ENCODE measurements at places on chromosomes 5 and 9. TPM values are rescaled to one million over a fixed set of nuclear protein-coding genes. Genes with fewer than 3 reads are reported as not detected.

DNA sequence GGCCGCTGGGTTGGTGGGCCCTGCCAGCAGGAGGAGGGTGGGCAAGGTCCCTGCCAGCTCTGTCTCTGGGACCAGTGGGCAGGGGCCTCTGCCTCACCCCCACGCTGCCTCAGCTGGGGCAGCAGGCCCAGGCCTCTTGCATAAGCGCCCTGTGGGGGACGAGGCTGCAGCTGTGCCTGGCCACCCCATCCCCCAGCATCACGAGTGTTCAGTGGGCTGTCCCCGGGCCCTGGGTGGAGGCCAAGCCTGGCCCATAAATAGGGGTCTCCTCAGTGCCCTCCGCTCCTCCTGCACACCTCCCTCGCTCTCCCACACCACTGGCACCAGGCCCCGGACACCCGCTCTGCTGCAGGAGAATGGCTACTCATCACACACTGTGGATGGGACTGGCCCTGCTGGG, at the start of gene PTGDS:
TSS of gene PTGDS (plus strand) at position 282 of the 400 bp plus-strand sequence. CDS start at position 357, 75 bp downstream.
- H3K36me3 ChIP-seq, result no peaks in the 10 kb centered on the region
- peak within 1 kb of the TSS; percentile 59 for H3K4me3 ChIP-seq
- DNase-seq, result peak; percentile 82
- no peaks in the 10 kb centered on the region for H3K27me3 ChIP-seq

DNA sequence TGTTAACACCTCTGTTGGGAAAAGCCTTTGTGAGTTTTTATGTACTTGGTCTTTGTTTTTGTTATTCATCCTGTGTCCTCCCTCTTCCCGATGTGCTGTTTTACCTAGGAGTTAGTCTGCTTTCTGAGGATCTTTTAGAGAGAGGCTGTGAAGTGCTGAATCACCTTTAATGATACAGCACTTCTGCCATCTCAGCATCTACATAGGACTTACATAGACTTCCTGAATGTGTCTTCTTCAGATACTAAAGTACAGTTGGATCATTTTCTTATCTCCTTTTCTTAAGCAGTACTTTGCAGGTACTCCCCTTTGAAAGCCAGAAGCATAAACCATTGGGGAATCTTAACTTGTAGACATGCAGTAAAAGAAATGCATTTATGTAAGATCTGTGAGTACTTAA, 31.5 kb downstream of the OTULIN start:
- no peaks in the 10 kb centered on the region for H3K27me3 ChIP-seq
- H3K27ac ChIP-seq, result no peak overlapping the region
- H3K4me1 ChIP-seq, result peaks cover 32% of the 10 kb centered on the region
- H3K4me3 ChIP-seq, result no peak overlapping the region

DNA sequence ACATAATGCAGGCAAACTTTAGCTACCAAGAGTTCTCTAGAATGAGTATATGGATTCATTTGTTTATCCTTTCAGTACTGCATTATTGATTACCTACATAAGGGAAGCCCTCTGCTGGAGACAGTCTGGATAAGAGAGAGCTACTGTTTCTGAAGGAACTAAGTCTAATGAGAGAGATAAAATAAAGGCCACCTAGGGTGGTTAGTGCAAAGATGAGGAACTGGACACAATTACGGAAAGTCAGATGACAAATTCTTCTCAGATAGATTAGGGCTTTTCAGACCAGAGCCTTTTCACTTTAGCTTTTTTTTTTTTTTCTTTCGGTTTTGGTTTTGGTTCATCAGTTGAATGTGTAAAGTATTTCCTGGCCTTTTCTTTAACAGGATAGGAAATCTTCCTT, 31.3 kb downstream of the ISOC1 start:
- no peak for DNase-seq
- H3K27me3 ChIP-seq, result no peaks in the 10 kb centered on the region
- H3K4me3 ChIP-seq, result no peak overlapping the region
- H3K36me3 ChIP-seq, result no peaks in the 10 kb centered on the region
- H3K27ac ChIP-seq, result peak overlapping the region; percentile 5

- no peaks in the 10 kb centered on the region for H3K4me1 ChIP-seq
- H3K27me3 ChIP-seq, result no peaks in the 10 kb centered on the region
- no peaks in the 10 kb centered on the region for H3K36me3 ChIP-seq
- no peak overlapping the region for H3K4me3 ChIP-seq
Observed at GRCh38 chr5:164799391-164799790, 1294.0 kb downstream of the MAT2B start.

DNA sequence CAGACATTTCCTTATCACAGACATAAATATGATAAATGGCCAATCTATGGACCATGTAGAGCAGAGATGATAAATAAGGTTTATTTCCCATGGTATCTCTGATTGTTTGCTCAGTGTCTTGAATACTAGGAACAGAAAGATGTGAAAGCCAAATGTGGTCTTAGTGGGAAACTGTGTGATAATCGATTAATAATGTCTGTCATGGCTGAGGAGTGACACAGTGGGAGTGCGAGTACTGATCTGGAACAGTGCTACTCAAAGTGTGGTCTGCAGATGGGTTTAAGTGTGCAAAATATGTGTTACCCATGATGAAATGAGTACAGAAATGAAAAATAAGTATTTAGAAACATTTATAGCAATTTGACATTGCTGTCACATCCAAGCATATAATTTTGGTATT, 92.5 kb downstream of the PTTG1 start:
- peaks cover 32% of the 10 kb centered on the region for H3K27me3 ChIP-seq
- H3K27ac ChIP-seq, result no peak overlapping the region
- H3K36me3 ChIP-seq, result no peaks in the 10 kb centered on the region
- no peak overlapping the region for H3K4me3 ChIP-seq
- H3K4me1 ChIP-seq, result no peaks in the 10 kb centered on the region

- no peaks in the 10 kb centered on the region for H3K27me3 ChIP-seq
- no peaks in the 10 kb centered on the region for H3K36me3 ChIP-seq
Observed at GRCh38 chr5:42555010-42555409, 131.8 kb downstream of the GHR start.

DNA sequence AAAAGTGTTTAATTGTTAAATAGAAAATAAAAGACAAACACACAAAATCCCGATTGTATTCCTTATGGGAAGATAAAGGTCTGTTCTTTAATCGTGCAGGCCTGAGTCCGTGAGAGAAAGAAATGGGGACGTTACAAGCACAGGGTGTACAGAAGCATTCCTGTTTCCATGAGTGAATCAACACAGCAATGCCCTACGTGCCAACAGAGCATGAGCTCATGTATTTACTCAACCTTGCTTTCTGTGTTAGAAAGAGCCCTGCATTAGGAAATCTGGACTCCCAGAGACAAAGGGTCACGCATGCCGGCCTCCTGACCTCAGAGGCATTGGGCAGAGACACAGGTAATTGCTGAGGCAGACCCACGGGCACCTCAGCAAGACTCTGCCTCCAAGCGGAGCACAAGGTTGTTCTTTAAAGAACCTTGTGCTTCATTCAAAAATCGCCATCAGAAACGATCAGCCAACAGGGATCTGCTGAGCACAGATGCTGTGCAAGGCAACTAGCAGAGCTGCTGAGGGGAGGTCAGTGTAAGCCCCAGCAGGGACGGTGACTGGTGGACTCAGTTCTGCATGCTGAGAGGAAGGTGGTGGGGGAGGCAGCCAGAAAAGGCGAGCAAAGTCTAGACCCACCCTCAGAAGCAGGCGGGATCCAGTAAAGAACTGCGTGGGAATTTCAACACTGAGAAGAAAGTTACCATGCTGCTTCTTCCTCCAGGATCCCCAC, 101.0 kb downstream of the TLE1 start:
- DNase-seq, result no peak
- H3K27me3 ChIP-seq, result no peaks in the 10 kb centered on the region
- no peak overlapping the region for H3K4me3 ChIP-seq
- H3K36me3 ChIP-seq, result peaks cover 13% of the 10 kb centered on the region
- H3K4me1 ChIP-seq, result peaks cover 5% of the 10 kb centered on the region

GRCh38 chr9:73157811-73158210, 6.1 kb downstream of the ANXA1 start:
- peaks cover 18% of the 10 kb centered on the region for H3K4me1 ChIP-seq
- H3K27me3 ChIP-seq, result no peaks in the 10 kb centered on the region
- no peak overlapping the region for H3K27ac ChIP-seq
- H3K36me3 ChIP-seq, result peaks cover 17% of the 10 kb centered on the region
- no peak overlapping the region for H3K4me3 ChIP-seq

- peak overlapping the region; percentile 62 for H3K4me3 ChIP-seq
- H3K36me3 ChIP-seq, result no peaks in the 10 kb centered on the region
- peak overlapping the region; percentile 64 for H3K27ac ChIP-seq
- peaks cover 22% of the 10 kb centered on the region for H3K4me1 ChIP-seq
- peak; percentile 76 for DNase-seq
Observed at GRCh38 chr9:129550199-129550839, 70.6 kb downstream of the C9orf50 start.

GRCh38 chr5:1788828-1789227, 10.8 kb downstream of the MRPL36 start:
- no peaks in the 10 kb centered on the region for H3K36me3 ChIP-seq
- no peak overlapping the region for H3K4me3 ChIP-seq
- peaks cover 6% of the 10 kb centered on the region for H3K4me1 ChIP-seq
- H3K27me3 ChIP-seq, result no peaks in the 10 kb centered on the region
- H3K27ac ChIP-seq, result no peak overlapping the region

DNA sequence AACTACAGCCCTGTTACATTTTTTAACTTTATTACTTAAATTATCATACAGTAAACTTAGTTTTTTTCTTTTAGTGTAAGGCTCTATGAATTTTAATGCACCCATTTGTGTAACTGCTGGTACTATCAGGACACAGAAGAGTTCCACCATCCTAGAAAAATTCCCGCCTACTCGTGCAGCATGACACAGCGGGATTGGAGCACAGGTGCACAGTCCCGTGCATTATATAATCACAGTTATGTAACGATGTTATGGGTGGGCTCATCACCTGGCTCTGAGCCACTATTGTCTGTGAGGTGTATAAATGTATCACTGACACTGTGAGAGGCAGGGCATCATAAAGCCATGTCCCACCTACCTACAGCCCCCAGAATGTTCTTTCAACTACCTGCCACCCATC, 80.7 kb downstream of the DRD1 start:
- no peaks in the 10 kb centered on the region for H3K4me1 ChIP-seq
- no peak overlapping the region for H3K4me3 ChIP-seq
- no peaks in the 10 kb centered on the region for H3K27me3 ChIP-seq
- no peak overlapping the region for H3K27ac ChIP-seq
- H3K36me3 ChIP-seq, result no peaks in the 10 kb centered on the region
- DNase-seq, result no peak

- no peaks in the 10 kb centered on the region for H3K27me3 ChIP-seq
- H3K27ac ChIP-seq, result no peak overlapping the region
- H3K4me3 ChIP-seq, result no peak overlapping the region
Observed at GRCh38 chr5:5079876-5080275, 60.3 kb upstream of the ADAMTS16 start.

DNA sequence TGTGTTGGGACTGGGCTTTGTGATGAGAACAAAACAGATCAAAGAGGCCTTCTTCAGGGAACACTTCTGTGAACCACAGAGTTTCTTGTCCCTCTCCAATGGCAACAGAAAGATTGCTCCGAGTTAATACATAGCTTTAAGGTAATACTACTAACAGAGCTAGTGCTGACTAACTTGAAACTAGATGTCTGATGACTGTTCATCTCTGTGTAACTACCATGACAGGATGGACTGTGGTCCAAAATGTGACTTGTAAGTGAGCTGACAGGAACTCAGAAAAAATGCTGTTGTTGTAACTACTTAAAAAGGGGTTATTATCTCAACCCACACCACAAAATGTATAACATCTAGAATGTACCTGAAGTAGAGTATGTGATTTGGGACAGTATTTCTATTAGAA, 630.2 kb upstream of the DMAC1 start:
- no peaks in the 10 kb centered on the region for H3K4me1 ChIP-seq
- H3K36me3 ChIP-seq, result no peaks in the 10 kb centered on the region
- DNase-seq, result no peak

GRCh38 chr9:133089271-133089671, 27.5 kb downstream of the CEL start:
- H3K27me3 ChIP-seq, result no peaks in the 10 kb centered on the region
- H3K27ac ChIP-seq, result no peak overlapping the region
- no peak for DNase-seq
- no peaks in the 10 kb centered on the region for H3K36me3 ChIP-seq
- no peaks in the 10 kb centered on the region for H3K4me1 ChIP-seq
- no peak overlapping the region for H3K4me3 ChIP-seq

DNA sequence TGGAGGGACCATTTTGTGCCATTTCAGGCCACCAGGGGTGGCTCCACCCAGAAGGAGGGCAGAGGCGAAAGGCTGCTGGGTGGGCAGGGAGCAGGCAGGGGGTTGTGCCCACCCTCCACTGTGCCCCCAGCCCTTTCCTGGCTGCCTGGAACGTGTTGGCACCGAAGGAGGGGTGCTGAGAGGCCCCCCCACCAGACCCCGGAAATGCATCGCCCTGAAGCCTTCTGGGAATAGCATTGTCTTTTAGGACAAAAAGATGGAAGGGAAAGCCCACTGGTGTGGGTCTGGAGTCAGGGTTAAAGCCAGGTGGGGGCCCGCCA, 5.1 kb downstream of the NOXA1 start:
- H3K27ac ChIP-seq, result no peak overlapping the region
- no peaks in the 10 kb centered on the region for H3K36me3 ChIP-seq
- H3K4me3 ChIP-seq, result no peak overlapping the region
- no peaks in the 10 kb centered on the region for H3K27me3 ChIP-seq
- H3K4me1 ChIP-seq, result peaks cover 9% of the 10 kb centered on the region

GRCh38 chr5:134620634-134621033, 12.0 kb downstream of the SAR1B start:
- peaks cover 83% of the 10 kb centered on the region for H3K36me3 ChIP-seq
- H3K4me1 ChIP-seq, result no peaks in the 10 kb centered on the region
- no peak overlapping the region for H3K27ac ChIP-seq
- H3K4me3 ChIP-seq, result no peak overlapping the region
- no peak for DNase-seq
- no peaks in the 10 kb centered on the region for H3K27me3 ChIP-seq

GRCh38 chr9:115192280-115192679, 74.3 kb upstream of the TNC start:
- H3K27me3 ChIP-seq, result no peaks in the 10 kb centered on the region
- H3K4me3 ChIP-seq, result no peak overlapping the region
- no peak overlapping the region for H3K27ac ChIP-seq
- no peak for DNase-seq
- no peaks in the 10 kb centered on the region for H3K36me3 ChIP-seq

DNA sequence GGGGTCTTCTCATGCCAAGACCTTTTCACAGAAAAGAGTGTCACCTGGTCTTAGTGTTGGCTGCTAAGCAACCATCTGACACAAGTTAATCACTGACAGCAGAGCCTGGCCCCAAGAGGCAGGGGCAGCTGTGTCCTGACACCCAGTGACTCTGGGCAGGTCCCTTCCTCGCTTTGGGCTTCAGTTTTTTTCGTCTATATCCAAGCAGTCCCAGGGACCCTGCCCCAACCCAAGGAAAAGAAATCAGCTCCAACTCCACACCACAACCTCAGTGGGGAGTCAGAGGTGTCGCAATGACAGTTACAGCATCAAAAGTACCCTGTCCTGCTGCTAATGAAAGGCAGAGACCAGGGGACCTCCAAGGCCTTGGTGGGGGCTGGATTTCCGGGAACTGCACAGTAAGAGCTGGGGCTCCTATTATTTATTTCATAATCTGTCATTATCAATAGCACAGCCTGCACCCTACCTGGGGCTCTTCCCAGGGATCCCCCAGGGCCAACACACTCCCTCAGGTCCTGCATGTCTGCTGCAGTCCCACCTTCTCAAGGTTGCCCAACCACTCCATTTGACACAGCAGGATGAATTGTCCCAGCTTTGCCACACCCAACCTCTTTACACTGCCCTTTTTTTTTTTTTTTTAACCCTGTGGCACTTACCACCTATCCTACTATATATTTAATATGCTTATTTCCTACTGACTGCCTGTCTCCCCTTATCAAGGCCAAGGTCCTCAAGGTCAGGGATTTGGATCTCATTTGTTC, 9.4 kb downstream of the ANKS6 start:
- H3K4me3 ChIP-seq, result no peak overlapping the region
- H3K27me3 ChIP-seq, result no peaks in the 10 kb centered on the region
- peaks cover 11% of the 10 kb centered on the region for H3K4me1 ChIP-seq
- H3K27ac ChIP-seq, result no peak overlapping the region

Gene SAXO1
- 0.06 TPM for total RNA-seq

Gene GHR
- total RNA-seq, result 12.6 TPM

Gene SPATA31C1
- not detected for total RNA-seq

Measured in heart right ventricle (tissue), 16 donors.